ENCODE measurements at places on chromosomes 7 and 10.

DNA sequence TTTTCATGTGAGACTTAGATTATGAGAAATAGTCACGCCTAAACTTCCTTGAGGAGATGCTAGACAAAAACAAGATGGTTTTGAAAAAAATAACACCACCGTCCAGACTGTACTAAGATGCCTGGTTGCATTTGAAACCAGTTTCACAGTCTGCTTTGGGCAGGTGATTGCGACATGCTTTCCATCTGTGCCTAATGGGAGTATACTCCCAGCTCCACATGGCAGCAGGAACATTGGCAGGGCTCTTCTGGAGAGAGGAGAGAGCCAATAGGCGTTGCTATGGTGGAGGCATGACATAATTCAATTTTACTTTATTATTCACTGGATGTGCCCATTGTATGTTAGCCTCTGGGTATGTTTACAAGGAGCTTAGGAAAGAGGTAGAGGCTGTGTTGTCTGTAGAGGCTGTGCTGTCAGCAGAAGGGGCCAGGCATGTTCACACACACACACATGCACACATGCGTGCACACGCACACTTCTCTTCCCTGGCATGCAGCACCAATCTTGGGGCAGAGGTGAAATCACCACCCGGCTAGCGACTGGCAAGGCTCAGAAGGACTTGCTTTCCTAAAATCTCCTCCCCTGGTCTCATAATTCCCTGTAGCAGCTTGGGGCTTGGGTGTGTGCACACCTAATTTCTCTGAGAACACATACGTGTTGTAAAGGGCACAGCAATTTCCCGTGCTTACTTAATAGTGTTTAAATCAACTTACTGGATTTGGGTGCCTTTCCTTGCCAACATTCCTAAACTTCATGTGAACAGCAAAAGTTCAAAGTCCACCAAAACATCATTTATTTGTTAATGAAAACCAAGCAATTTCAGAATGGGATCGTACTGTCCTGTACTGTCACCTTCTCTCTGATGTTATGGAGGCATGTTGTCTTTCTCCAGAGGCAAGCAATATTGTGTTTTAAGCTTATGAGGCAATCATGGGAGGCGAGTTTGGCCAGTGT lies 162.1 kb downstream of the TCF7L2 start:
- DNase-seq: no peak

GRCh38 chr7:45118292-45118691 lies 6.8 kb upstream of the TBRG4 start:
- DNase-seq: no peak

DNA sequence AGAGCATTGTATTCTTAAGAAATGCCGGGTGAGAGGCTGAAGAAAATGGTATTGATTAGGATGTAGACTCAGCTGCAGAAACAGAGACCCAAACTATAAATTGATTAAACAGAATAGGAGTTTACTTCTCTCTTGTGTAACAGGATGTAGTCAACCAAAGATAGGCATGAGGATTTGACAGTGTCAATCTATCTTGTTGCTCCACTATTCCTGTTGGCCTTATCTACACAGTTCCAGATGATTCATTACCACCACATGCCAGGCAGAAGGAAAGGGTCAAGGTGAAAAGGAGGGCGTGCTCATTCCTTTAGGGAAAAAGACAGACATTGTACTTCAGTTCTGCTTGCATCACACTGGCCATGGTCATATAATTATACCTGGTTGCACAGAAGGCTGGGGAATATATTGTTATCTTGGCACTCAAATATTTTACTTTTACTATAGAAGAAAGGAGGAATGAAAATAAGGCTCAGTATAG lies 11.9 kb upstream of the DMTF1 start:
- DNase-seq: no peak

DNA sequence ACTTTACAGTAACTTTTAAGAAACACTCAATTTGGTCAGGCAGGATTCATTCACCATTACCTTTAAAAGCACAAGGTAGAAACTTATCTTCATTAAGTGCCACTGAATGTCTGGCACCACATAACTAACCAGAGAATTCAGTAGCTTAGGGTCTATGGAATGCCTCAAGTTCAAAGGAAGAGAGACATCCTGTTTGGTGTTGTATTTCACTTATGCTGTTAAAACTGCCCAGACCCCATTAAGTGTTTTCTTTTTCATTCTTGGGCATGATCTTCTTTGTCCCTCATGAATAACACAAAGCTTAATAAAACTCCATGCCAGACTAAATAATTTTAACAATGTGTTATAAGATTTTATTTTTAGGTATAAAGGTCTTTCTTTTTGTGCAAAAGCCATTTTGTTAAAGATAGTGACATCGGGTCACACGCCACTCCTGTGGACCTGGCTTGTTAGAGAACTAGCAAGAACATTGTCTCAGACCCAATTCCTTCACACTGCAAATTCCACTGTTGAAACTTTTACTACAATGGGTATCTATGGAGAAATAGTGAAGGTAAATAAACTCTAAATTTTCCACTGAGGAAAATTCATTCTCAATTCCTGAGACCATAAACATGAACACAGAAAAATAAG lies 221.0 kb downstream of the TWIST1 start:
- no peak for DNase-seq

DNA sequence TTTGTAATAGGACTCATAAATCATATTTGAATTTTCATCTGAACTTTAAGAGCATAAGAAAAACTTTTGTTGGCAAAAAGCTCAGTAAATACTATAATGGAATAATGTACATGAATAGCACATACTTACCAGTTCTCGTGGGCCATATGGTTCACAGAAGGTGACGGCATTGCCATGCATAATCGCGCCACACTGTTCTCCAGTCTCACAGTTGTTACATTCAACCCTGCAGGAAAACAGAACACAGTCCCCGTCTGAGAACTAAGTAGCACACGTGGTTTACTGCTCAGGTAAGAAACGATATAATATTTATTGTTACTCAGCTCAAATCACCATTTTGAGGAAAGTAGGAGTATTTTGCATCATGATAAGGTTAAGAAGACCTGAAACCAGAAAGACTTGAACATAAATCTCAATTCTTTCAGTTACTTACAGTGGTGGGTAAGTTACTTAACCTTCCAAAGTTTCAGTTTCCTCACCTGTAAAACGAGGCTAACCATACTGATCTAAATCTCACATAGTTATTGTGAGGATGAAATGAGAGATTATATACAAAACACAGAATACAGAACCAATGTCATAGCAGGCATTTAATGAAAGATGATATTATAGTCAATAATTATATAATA lies 261.4 kb downstream of the RELN start:
- no peak for DNase-seq

Measured in stimulated activated CD8-positive, alpha-beta memory T cell treated with anti-CD3 and anti-CD28 coated beads, Interleukin-12 subunit alpha, Interleukin-12 subunit beta, amount 100 ng/mL, for 4 hours (primary cell).